Stimulated activated CD4-positive, alpha-beta T cell treated with anti-CD3 and anti-CD28 coated beads, Interleukin-4, amount 100 ng/mL, for 1 hour (primary cell): ENCODE measurements at places on chromosomes 11 and 22.

- DNase-seq = no peak
These were observed 49.3 kb downstream of the CHRDL2 start for GRCh38 chr11:74681686-74682651.

GRCh38 chr22:17808693-17809403 lies 34.6 kb upstream of the BID start:
- DNase-seq = no peak

- DNase-seq = no peak
These were observed 418.8 kb downstream of the DYNC2H1 start for GRCh38 chr11:103528046-103528445.

DNA sequence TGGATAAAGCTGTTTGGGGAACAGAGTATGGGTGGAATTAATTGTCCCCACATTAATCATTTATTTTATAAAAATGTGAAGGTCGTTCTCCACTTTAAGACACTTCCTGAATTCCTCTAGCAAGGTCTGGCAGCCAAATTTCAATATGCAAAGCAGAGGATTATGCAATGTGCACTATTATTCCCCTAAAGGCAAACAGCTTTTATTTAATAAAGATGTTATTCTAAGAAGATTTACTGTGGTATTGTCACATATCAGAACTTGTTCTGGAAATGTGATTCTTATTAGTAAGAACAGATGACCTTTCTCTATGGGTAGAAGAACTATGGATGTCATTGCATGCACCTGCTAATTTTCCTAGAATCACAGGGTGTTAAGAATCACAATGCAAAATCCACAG lies 1128.8 kb upstream of the CCDC90B start:
- DNase-seq = no peak

GRCh38 chr11:36512016-36512415 lies 1.9 kb upstream of the TRAF6 start:
- no peak for DNase-seq

DNA sequence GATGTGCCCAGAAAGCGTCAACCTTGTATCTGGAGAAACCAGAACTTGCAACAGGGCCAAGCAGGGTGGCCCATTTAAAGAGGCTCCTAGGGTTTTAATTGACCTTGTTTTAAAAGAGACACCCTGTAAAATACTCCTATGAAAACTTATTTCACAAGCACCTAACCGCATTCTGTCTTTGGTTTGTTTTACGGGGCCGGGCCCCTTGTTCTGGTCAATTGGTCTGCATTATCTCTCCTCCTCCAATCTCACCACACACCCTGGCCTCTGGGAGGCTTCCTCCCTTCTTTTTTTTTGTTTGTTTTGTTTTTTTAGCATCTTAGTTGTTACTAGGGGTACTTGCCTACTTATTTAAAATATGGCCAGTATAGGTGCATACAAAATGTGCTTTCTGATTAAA lies 4.7 kb downstream of the EHF start:
- DNase-seq = no peak

DNA sequence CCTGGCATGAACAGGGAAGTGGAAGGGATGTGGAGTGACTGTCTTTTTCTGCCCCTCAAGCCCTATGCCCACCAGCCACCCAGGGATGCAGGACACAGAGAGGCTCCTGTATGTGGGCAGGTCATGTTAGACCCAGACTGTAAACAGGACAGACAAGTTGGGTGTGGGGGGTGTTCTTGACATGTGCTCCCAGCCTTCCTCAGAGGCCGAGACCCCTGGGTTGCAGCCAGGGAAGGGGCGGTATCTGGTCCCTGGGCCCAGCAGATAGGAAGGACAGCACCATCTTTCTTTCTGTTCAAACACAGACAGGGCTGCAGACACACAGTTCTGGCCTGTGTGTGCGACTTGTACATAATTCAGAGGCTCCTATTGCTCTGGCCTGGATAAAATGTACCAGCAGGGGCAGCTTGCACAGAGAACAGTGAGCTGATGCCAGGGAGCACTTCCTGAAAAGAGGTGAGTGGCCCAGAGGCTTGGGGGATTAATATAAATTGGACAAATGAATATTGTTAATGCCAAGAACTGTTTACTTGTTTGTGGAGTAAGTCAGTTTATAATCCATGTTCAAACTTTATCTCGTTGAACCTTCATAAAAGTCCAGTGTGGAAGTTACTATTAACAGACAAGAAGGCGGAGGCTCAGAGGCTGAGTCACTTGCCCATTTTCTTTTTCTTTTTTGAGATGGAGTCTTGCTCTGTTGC lies 16.6 kb downstream of the GDPD5 start:
- DNase-seq = no peak

GRCh38 chr11:80109031-80109430 lies 668.2 kb upstream of the TENM4 start:
- no peak for DNase-seq

DNA sequence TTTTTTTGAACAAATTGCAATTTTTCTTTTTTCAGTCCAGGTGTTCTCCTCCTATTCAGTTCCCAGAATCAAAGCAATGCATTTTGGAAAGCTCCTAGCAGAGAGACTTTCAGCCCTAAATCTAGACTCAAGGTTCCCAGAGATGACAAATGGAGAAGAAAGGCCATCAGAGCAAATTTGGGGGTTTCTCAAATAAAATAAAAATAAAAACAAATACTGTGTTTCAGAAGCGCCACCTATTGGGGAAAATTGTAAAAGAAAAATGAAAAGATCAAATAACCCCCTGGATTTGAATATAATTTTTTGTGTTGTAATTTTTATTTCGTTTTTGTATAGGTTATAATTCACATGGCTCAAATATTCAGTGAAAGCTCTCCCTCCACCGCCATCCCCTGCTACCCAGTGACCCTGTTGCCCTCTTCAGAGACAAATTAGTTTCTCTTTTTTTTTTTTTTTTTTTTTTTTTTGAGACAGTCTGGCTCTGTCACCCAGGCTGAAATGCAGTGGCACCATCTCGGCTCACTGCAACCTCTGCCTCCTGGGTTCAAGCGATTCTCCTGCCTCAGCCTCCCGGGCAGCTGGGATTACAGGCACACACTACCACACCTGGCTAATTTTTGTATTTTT lies 6.2 kb upstream of the UBE4A start:
- DNase-seq = no peak

DNA sequence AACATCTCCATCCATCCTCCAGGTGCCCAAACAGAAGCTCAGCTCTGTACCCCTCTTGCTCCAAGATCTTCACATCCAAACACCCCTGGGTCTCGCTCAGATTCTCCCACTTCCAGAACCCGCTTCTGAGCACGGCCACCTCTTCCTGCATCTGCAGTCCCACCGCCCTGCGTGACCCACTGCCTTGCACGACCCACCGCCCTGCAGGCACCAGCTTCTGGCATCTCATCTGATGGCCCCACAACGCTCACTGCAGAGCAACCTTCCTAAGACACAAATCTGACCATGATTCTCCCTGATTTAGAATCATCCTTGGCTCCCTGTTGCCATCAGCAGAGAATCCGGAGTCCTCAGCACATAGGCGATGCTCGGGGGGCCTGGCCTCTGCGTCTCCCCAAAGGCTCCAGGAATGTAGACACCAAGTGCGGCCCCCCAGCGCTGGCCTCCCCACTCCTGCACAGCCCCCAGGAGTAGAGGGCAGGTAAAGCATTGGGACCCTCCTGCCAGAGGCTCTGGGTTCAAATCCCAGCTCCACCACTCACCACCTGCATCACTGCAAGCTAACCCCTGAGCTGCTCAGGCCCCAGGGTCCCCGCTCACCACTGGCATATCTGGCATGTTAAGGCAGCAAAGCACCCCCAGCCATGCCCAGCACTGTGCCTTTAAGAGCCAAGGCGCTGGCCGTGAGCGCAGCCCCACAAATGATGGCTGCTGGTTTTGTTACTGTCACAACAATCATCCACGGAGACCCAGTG lies 459.3 kb downstream of the BRD1 start:
- no peak for DNase-seq

DNA sequence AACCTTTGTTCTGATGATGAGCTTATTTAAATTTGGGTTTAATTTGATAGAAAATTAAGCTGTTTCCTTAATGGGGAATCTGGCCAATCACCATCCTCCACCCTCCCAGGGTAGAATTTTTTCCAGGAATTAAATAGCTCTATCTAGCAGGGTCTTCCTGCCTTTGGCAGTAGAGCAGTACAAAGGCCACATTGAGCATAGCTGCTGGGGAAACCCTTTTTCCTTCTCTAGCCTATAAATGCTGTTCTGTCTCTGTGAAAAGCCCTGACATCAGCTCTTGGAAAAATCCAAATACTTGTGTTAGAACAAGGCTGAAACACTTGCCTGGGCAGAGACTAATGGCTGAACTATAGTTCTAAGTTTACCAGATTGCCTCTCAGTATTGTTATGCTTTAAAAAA lies 55.1 kb downstream of the ARHGEF12 start:
- no peak for DNase-seq

DNA sequence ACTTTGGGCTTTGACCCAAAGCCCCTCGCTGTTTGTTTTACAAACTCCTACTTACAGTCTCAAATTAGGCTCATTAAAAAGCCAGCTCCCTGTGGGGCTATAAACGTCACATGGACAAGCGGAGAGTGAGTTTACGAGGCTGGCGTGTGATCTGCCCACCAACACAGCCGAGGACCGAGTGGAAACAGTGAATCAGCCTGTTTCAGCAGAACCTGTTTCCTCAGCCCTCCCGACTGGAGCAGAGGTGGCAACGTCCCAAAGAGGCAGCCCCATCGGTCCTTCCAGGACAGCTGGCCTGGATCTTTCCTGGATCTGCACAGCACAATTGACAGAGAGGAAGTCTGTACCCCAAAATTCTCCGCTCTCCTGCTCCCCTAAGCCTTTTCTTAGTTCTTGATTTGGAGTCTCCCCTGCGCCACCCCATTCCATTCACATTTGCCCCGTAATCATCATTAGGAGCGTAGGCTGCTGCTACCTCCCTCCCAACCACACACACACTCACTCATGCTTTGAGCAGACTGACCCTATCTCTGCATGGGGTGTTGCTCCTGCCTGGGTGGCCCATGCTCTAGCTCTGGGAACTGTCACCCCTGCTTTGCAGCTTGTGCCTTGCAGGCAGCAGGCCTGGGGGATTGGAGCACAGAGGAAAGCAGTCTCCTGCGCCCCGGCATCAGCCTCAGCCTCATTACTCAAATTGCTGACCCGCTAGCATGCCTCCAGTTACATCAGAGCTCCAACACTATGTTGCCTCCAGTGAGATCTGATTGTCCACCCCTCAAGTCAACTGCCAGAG lies 117.8 kb downstream of the NAT10 start:
- DNase-seq = no peak

GRCh38 chr11:121563003-121563402 lies 110.2 kb upstream of the SORL1-AS1 start:
- DNase-seq = no peak

DNA sequence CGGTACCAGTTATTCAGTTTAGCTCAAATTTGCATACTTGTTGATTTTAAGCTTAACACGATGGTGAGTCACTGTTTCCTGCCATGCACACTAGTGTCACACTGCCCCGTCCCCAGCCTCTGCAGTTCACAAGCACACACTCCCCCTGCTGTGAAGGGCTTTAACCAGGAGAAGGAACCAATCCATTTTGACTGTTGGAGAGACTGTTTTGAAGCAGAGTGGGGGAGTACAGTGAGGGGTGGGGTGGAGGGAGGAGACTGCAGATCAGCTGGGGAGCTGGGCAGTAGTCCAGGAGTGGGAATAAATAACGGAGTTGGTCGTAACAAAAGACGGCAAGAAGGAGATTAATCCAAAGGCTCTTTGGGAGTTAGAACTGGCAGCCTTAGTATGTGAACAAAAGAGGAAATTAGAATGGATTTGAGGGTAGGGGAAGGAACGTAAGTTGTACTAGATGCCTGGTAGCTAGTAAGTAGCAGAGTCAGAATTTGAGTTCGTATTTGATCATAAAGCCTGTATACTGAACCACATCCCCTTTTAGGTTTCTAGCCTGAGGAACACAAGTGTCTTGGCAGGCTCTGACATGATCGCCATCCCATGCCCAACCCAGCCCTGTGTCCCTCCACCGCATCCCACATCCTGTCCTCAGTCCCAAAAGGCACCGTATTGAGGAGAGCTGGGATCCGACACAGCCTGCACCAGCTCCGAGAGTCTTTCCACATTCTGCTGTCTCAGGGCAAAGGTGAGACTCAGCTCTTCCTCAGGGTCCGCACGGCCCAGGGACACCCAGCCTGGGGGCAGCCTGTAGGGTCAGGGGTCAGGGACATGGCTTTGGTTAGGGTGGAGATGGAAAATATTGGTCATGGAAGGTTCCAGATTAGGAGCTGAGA lies 862 bp downstream of the TPP1 start:
- DNase-seq = peak; percentile 55

- no peak for DNase-seq
These were observed 8.5 kb downstream of the MARK2 start for GRCh38 chr11:63847363-63847762.

DNA sequence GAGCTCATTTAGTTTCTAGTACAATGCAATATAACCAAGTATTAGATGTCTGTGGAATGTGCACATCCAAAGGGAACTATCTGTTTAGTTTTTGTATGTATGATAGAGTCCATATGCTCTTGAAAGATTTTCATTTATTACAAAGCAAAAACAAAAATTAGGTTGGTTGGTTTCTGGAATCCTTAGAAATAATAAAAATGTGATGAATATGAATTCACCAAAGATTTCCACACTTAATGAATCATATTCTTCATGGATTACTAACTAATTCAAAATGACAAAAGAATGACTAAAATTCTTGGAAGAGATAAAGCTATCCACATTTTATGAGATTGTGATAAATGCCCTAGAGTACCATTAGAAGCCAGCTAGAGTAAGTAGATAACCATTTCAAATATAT lies 261.1 kb downstream of the SBF2 start:
- no peak for DNase-seq

DNA sequence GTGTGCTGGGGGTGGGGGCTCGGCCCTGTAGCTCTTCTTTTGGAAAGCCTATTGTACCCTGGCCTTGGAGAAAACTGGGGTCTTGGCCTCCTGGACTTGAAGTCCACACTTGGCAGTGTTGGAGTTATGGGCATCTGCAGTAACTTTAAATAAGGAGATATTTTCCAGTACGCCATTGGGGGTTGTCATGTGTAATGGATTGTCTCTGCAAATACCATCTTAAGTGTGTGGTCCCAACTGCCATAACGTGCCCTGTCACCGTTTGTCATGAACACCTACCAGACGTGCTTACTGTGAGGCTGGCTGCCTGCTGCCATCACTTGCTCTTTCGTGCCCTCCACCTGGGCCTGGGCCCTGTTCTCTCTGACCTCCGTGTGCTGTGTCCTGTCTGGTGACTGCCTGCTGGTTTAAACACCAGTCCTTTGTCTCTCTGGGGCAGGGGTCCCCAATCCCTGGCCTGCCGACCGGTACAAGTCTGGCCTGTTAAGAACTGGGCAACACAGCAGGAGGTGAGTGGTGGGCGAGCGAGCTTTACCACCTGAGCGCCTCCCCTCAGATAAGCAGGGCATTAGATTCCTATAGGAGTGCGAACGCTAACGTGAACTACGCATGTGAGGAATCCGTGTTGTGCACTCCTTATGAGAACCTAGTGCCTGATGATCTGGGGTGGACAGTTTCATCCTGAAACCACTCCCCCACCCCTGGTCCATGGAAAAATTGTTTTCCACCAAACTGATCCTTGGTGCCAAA lies 3.6 kb upstream of the ZDHHC8 start:
- DNase-seq = no peak

DNA sequence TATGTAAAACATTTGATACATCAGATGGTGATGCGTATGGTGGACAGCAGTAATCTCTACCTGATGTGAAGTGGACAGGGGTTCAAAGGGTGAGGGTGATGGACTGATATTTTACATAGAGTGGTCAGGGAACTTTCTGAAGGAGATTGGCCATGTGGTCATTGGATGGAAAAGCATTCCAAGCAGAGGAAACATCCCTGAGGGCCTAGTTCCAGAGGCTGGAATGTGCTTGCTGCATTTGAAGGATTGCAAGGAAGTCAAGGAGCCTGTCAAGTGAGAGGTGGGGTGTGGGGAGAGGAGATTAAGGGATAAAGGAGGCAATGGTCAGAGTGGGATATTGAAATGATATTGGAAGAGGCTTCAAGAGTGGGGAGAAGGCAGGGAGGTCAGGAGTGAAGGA lies 151.9 kb upstream of the NTM start:
- no peak for DNase-seq
